ENCODE measurements at places on chromosomes 5 and 9.

- no peak for DNase-seq
Measured at GRCh38 chr9:72420783-72421182, 55.8 kb upstream of the ZFAND5 start.

DNA sequence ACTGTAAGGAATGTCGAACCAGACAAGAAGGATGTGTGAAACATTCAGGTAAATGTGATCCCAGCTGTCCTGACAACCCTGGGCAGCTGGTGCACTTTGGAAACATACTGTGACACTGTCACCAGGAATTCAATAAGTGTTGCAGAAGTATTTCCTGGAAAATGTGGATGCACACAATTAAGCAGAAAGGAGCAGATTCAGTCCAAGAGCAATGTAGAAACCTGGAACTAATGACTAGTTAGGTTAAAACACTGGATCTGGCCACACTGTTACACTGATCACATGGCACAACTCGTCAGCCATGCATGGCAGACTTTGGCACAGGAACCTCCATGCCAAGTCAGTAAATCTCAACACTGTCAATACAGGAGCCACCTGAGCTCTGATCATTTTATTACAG, 109.0 kb downstream of the FAM174A start:
- no peak for DNase-seq

DNA sequence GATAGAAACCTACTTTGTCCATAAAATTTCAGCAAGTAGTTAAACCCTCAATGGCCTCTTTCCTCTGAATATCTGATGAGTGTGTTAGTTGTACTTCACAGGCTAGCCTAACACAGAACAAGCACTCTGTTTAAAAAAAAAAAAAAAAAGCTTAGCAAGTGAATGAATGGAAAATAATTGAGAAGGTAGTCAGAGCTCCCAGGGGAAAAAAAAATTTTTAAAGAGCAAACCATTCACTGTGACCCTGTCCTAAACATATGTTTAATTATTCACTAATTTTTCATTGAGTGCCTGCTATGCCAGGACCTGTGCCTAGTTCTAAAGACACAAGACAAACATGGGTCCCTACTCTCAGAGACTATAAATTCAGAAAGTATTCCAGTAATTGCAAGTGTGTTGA, 69.3 kb downstream of the SH3RF2 start:
- no peak for DNase-seq

DNA sequence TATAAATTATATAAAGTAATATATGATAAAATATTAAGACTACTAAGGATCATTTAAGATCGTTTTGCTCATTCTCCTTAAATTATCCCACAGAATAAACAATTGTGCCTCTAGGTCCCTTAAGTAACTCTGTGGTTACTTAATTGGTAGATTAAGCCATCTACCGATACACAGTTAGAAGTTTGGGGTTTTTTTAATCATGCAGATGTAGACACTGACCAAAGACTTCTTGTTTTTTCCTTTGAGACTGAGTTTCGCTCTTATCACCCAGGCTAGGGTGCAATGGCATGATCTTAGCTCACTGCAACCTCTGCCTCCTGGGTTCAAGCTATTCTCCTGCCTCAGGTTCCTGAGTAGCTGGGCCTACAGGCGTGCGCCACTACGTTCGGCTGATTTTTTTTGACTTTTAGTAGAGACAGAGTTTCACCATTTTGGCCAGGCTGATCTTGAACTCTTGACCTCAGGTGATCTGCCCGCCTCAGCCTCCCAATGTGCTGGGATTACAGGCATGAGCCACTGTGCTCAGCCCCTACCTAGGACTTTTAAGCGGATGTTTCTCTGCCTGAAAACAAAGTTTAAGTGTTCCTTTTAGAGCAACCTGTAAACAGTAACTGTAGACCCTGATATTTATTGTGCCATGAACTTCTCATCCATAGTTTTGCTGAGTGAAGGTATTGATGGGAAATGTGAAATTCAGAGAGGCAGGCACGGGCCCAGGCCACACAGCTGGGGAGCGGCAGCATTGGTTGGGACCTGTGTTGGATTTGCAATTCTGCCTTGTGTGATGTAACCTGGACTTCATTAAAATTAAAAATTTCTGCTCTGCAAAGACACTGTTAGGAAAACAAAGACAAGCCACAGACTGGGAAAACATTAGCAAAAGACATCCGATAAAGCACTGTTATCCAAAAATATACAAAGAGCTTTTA, 11.6 kb downstream of the CEL start:
- DNase-seq, result no peak
